Renal cortex interstitium (tissue), 15 donors: ENCODE measurements at places on chromosomes 4 and X. TPM values are rescaled to one million over a fixed set of nuclear protein-coding genes. Genes with fewer than 3 reads are reported as not detected.

SLC7A11 gene
- 2.3 TPM for polyA plus RNA-seq

HTRA3 gene
- polyA plus RNA-seq: 13.1 TPM

LUZP4 gene
- polyA plus RNA-seq: not detected

PRSS12 gene
- 9.1 TPM for polyA plus RNA-seq

MAGEA2 gene
- polyA plus RNA-seq: not detected

BMPR1B gene
- 25.6 TPM for polyA plus RNA-seq

DNA sequence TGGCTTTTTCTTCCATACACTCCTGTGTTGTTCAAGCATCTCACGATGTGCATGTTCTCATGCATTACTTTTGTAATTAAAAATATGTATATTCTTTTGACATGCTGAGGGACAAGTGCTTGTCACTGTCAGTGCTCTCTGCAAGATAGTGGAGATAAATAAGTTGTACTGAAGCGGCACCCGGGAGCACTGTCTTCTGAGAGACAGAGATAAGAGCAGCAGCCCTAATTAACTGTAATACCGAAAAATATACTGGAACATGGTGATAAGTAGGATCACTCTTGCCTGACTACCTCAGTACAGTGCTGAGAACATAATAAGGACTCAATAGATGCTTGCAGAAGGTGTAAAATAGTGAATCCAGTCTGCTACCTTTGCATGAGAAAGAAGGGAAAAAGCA is 9.4 kb upstream of the GPR173 start:
- no peak for DNase-seq

GRCh38 chr4:89681219-89681618 is 155.7 kb downstream of the SNCA start:
- DNase-seq: no peak

DNA sequence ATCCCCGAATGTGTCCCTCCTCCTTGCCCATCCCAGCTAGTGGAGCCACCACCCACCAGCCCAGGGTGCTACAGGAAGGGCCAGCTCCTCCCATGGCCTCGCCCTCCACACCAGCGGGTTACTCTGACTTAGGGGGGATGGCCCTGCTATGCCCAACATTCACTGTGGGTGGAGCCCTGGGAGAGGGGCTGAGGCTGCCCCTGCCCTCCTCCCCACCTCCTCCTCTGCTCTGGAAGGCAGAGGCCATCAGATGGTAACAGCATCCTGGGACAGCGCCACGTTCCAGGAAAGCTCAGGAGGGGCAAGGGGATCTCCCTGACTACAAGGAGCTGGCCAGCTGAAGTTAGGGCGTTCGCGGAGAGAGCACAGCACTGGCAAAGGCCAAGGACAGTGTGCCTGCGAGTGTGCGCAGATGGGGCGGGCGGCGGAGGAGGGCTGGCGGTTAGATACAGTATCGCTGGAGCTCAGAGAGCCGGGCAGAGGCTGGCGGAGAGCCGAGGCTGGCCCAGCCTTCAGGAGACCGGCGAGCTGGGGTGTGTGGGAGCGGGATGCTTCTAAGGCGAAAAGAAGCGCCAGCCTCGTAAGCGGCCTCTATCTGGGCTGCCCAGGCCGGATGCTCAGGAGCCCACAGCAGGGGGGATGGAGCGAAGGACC is 1.5 kb downstream of the JAKMIP1 start:
- no peak for DNase-seq

GRCh38 chr4:8376361-8377102 is 64.0 kb downstream of the ACOX3 start:
- no peak for DNase-seq

- DNase-seq: no peak
Observed at GRCh38 chr4:7291372-7292114, 99.2 kb downstream of the SORCS2 start.

- DNase-seq: no peak
Observed at GRCh38 chr4:20676501-20677197, 23.6 kb upstream of the PACRGL start.

DNA sequence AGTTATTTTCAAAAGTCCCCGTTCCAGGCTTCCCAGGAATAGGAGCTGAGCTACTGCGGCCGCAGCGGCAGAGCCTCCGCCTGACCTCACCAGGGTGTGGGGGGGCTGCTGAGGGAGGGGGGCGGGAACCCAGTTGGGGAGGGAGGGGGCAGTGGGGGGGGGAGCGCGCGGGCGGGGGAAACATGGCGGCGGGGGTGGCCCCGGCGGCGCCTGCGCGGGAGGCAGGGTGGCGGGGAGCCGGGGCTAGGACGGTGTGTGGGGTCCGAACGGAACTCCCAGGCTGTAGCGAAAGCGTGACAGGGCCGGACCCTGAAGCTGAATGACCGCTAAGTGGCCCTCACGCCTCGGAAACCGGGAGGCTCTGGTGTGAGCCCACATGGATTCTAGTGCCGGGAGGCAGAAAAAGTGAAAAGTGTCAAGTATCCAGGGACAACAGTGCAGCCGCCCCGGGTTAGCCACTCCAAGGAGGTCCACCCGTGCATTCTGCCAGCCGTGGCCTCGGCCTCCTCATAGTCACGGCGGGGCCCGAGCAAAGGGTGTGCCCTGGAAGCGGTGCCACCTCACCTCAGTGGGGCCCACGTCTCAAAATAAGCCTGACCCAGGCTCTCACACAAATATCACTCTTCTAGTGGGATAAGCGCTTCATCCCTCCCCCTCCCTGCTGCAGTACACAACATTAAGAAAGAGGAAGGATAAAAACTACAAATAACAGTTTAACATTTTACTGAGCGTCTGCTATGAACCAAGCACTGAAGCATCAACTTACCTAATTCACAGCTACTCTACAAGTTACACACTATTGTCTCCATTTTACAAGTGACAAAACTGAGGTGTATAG is at the start of gene KLHL13:
TSS of gene KLHL13 (minus strand) at position 98 of the 838 bp plus-strand sequence. CDS start 88,337 bp downstream, outside the sequence.
- peak; percentile 49 for DNase-seq

DNA sequence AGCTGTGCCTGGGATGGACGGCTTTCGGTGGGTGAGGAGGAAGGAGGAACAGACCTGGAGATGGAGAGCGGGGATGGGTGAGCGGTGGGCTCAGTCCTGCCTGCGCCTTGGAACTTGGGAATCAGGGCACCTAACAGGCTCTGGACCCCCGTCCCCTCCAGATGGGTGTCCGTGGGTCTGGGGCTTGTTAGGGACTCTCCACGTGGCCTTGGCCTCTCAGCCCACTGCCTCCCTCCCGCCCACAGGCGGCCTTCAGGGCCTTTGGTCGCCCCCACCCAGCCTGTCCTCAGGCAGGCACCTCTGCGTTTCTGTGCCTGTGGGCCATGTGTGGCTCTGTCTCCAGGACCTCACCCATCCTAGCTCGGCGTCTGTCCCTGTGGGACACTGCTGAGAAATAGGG is 29.0 kb downstream of the TRMT44 start:
- no peak for DNase-seq
